ENCODE measurements at places on chromosomes 1 and 21.

DNA sequence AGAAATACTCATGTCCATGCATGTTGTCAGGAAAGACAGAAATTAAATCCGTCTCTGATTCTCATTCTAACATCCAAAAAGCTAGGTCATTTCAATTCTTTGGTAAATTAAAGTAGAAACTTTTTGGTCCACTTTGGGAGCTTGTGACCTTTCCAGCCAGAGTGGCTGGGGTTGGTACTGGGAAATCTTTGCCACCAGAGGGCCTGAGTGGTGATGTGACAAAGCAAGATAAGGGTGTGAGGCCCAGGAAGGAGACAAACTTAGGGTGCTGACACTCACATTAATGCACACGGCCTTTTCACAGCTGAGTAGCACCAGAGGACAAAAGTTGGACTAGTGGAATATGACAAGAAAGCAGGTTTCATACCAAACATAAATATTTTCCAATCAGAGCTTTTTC, 144.3 kb downstream of the DNM3 start:
- ATAC-seq: peak; percentile 77

- no peak for ATAC-seq
Observed at GRCh38 chr1:7525338-7526063, 245.6 kb upstream of the VAMP3 start.

DNA sequence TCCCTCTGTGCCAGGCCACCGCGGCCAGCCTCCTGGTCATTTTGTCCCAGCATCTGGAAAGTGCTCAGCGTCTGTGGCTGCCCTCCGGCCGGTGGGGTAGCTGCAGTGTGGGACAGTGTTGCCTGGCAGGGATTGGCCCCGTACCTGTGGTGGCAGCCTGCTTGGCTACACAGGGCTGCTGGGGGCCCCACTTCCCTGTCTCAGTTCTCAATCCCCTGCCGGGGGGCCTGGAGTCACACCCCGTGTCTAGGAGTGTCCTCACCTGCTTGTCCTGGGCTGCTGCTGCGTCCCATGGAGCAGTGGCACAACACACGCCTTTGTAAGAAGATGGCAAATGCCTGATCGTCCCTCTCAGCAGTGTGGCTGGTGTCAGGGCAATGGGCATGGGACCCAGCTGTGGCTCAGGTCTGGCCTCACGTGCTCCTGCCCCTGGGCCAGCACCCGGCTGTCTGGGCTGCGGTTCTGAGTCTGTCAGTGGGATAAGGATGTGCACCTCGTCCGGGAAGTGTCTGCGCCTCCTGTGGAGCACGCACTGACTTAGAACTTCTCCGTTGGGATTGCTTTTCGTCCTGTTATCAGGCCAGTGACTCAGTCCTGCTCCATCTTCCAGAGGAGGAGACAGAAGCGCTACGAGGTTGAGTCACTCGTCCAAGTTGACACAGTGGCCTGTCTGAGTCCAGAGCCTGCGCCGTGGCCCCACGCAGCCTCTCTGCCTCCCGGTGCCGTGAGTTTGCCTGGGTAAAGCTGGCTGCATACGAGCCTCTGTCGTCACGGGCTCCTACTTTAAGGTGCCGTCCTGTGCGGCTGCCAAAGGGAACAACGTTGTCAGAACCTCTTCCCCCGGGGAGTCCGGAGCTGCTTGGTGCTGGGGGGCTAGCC, 41.0 kb downstream of the CRYAA start:
- ATAC-seq: peak; percentile 76

- ATAC-seq: no peak
Observed at GRCh38 chr1:22176258-22176657, 33.4 kb upstream of the WNT4 start.

Measured in SK-N-SH treated with all-trans-retinoic acid at 6 μM for 48 hours (cell line).